ENCODE measurements at places on chromosomes 5 and 9. TPM values are rescaled to one million over a fixed set of nuclear protein-coding genes. Genes with fewer than 3 reads are reported as not detected.

The NRG2 gene
- 0.24 TPM for total RNA-seq

The SPATA31A3 gene
- total RNA-seq, result not detected

The ADCY2 gene
- 30.0 TPM for total RNA-seq

The SPATA9 gene
- not detected for total RNA-seq

The FCN1 gene
- not detected for total RNA-seq

The GFRA3 gene
- total RNA-seq, result 1.0 TPM
